AG04449 (cell line): ENCODE measurements at places on chromosomes 12 and 14.

DNA sequence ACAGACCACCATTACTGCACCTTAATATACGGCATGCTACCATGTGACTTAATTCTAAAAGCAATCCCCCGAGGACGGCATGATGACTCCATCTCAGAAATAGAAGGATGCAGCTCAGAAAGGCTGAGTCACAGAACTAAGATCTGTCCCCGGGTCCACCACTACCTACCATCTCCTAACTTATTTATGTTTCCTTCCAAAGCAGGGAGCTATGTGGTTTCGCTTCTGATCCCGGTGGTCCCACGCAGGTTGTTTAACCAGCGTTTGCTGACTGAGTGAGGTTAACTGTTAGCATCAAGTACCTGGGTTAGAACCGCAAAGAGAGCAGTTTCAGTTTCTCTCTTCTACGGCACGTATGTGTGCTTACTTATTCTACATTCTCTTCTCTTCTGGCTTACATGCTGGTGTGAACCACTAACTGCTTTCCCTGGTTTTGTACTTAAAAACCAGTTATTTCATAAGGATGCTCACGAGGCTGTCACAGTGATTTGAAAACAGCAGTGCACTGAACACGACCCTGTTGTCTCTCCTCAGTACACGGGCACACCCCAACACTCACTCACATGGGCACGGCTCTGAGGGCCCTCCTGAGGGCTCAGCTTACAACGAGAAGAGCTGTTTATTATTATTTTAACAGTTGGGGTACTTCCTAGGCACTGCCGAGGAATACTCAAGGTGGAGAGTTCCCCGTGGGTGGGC, 66.7 kb downstream of the CCDC88C start:
- DNase-seq: no peak

GRCh38 chr12:116418551-116418950, 140.6 kb upstream of the MAP1LC3B2 start:
- no peak for DNase-seq

GRCh38 chr14:94562941-94563883, 2.0 kb downstream of the SERPINA4 start:
- DNase-seq: no peak

- no peak for DNase-seq
Observed at GRCh38 chr14:20412411-20412810, 890 bp downstream of the TEP1 start.

GRCh38 chr14:90087433-90087832, 25.6 kb downstream of the KCNK13 start:
- no peak for DNase-seq

DNA sequence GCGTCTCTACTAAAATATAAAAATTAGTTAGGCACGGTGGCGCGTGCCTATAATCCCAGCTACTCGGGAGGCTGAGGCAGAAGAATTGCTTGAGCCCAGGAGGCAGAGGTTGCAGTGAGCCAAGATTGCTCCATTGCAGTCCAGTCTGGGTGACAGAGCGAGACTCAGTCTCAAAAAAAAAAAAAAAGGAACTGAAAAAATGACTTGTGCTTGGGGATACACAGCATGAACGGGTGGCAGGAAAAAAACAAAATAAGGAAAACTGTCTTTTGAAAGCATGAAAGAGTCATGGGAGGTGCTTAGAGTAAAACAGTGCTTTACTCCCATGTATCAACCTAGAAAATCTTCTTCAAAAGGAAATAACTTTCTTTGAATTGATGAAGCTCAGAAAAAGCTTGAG, 80.8 kb downstream of the TMTC1 start:
- DNase-seq: no peak

GRCh38 chr12:6416596-6416995, 28.2 kb upstream of the CD27 start:
- no peak for DNase-seq

GRCh38 chr14:50935126-50936015, 8.9 kb downstream of the PYGL start:
- DNase-seq: no peak

- peak; percentile 45 for DNase-seq
Observed at GRCh38 chr12:84507956-84508850, 404.4 kb downstream of the SLC6A15 start.

DNA sequence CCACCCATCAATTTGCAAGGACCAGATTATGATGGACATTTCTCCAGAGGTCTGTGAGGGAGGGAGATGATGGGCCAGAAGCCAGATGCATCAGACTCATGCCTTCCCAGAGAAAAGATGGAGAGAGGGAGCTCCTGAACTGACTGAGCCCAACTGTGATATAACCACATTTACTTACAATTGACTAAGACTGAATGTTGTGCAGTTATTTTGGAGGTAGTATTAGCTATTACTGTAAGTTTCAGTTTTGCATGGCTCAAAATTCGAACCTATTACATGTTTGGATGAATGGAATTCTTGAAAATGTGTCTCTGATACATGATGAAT, 211.1 kb upstream of the SFSWAP start:
- DNase-seq: no peak

DNA sequence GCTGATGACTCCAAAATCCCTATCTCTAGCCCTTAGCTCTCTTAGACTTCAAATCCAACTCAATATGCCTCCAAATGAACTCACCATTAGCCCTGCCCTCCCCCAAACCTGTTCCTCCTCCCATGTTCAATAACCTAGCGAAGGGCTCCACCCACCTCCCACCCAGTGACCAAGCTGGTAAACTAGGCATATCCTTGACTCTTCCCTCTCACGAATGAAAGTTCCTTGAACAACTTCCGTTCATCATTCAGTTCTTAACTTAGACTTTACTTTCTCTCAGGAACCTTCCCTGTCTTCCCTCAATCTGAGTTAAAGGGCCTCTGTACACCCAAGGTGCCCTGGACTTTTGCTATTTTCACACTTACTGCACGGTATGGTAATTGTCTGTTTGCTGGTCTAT, 1.9 kb upstream of the KLHDC1 start:
- no peak for DNase-seq

DNA sequence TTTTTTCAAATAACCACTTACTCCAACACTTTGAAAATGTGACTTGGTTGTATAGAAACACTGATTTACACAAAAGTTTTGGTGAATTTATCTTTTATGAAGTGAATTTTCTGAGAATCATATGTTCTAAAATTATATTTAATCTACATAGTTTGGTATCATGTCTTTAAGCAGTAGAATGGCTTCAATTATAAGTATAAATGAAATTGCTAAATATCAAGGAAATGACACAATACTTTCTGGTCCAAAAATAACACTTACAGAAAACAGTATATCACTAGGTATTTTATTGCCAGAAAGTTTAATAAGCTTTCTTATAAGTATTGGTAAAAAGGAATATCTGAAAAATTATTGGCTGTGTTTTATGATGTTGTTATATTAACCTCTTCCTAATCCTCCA, 90.9 kb downstream of the SRGAP1 start:
- no peak for DNase-seq

GRCh38 chr12:107379852-107380567, 286.7 kb upstream of the CRY1 start:
- DNase-seq: no peak

- peak; percentile 5 for DNase-seq
Observed at GRCh38 chr12:62123721-62124203, 136.4 kb upstream of the USP15 start.

DNA sequence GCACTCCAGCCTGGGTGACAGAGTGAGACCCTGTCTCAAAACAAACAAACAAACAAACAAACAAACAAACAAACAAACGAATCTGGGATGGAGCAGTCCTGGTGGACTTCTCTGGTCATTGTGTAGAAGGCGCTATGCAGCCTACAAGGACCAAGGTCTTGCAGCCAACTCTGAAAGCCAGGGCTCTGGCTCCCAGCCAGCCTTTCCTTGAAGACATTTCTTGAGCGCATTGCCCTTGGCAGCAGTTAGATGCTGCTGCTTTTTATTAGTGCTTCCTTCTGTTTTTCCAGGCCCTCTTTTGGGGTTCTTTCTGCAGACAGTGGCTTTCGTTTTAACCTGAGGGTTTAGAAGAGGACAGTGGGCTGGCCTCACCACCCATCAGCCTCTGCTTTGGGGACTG, 20.2 kb downstream of the CCDC177 start:
- no peak for DNase-seq

- DNase-seq: peak; percentile 28
Observed at GRCh38 chr14:77593501-77593961, 22.9 kb downstream of the SPTLC2 start.

DNA sequence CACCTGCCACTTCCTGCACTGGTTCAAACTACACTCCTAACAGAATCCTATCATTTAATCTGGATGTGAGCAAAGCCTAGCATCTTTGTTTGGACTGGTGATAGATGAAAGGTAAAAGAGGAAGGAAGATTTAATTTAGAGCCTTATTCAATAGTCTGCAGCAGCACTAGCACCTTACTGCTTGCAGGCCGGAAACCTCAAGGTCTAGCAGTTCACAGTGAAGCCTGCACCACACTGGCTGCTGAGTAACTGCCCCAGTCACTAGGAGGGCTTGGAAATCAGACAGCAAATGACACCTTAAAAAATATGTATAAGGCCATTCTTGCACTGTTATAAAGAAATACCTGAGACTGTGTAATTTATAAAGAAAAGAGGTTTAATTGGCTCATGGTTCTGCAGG, 358.0 kb downstream of the DAD1 start:
- no peak for DNase-seq

- DNase-seq: no peak
Observed at GRCh38 chr14:20905676-20906075, 14.5 kb downstream of the RNASE3 start.

DNA sequence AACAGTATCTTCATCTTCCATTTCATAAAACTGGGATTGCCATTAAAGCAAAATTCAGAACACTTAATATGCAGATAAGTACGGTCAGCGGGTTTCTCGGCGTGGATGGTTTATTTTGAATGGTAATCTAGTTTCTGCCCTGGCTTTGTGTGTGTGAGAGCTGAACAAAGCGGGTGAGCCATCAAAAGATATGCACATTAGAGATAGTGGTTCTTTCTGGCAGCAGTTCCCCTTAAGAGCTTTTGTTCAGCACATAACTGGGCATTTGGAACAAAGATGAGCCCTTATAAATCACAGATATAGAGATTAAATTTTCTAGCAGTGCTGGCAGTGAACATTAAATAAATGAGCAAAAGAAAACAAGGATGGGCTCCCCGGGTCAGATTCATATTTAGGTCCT, 207.5 kb downstream of the CALM1 start:
- no peak for DNase-seq

GRCh38 chr12:131367983-131368667, 342.8 kb upstream of the SFSWAP start:
- no peak for DNase-seq

DNA sequence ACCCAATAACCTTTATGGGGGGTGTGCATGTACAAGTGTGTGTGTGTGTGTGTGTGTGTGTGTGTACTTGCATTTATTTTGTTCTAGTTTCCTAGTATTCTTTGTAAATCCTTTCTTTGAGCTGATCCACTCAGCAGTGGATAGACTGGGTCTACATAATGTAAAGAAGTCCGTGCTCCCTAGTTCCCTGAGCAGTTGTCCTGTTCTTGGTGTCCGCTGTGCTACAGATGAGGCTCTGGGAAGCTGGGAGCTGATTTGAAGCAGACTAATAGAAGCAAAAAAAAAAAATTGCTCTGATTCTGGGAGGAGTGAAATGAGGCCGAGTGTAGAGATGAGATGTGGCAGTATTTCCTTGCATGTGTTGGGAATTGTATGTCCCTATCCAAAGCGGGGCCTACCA, 150.4 kb upstream of the WSCD2 start:
- DNase-seq: no peak

DNA sequence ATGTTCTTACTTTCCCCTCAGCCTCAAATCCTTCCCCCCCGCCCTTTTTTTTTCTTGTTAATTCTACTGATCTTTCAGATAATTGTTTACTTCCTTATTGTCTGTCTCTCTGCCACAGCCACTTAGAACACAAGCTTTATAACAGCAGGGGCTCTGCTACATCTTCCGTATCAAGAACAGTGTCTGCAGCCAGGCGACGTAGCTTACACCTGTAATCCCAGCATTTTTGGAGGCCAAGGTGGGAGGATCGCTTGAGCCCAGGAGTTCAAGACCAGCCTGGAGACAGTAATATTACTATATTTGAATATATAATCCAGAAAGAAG, 5.4 kb downstream of the SOS2 start:
- no peak for DNase-seq

GRCh38 chr12:76445462-76445861, 97.2 kb upstream of the BBS10 start:
- DNase-seq: no peak

- DNase-seq: no peak
Observed at GRCh38 chr14:26594756-26595545, 2.9 kb downstream of the NOVA1 start.

GRCh38 chr14:24092110-24092504, 2.0 kb upstream of the PCK2 start:
- DNase-seq: no peak

- no peak for DNase-seq
Observed at GRCh38 chr12:87793131-87793530, 236.1 kb downstream of the C12orf50 start.

DNA sequence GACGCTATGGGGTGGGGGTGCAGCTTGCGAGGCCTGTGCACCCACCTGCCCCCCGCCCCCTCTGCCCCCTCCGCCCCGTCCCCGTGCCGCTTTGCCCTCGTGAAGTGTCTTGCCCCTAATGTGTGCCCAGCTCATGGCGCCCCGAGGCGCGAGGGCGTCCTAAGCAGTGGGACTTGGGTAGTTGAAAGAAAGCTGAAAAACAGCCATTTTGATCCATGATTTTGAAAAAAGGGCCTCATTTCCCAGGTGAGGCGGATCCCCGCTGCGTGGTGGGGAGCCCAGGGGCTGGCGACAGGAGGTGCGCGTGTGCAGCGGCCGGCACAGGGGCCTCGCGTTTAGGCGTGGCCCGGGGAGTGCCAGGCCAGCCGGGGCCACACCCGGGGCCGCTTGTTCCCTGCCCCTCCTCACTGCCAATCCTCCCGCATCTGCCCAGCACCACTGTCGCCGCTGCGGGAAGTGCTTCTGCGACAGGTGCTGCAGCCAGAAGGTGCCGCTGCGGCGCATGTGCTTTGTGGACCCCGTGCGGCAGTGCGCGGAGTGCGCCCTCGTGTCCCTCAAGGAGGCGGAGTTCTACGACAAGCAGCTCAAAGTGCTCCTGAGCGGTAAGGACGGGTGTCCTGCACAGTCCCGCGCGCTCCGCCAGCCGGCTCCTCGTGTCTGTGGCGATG, 11.8 kb downstream of the ZFYVE21 start:
- DNase-seq: no peak

GRCh38 chr12:3122841-3123678, 45.9 kb downstream of the TSPAN9 start:
- DNase-seq: no peak

- DNase-seq: no peak
Observed at GRCh38 chr14:24395609-24396582, 2.9 kb upstream of the NYNRIN start.

- DNase-seq: no peak
Observed at GRCh38 chr14:47191700-47192099, 483.7 kb downstream of the MDGA2 start.

DNA sequence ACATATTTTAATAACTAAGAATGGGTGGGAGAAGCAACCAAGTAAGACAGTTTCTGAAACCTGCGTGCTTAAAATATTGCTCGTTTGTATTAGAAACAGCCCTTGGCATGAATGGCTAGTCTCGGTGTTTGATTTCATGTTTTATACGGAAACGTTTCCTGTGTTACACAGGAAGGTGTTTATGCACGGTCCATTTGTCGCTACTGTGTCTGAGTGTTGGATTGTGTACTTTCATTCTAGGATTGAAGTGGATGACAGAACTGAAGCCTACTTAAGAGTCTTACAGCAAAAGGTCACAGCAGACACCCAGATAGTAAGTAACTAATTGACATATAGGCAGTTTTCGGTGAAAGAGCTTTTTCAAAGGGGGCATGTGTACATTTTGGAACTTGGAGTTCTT, 19.6 kb downstream of the PIWIL1 start:
- no peak for DNase-seq
